Ureter (tissue), 1 donor: ENCODE measurements at places on chromosomes 11 and 22. TPM values are rescaled to one million over a fixed set of nuclear protein-coding genes. Genes with fewer than 3 reads are reported as not detected.

OR6Q1 gene
- not detected for total RNA-seq

OR51B2 gene
- not detected for total RNA-seq

LRRC74B gene
- not detected for total RNA-seq

VPS37C gene
- 30.8 TPM for total RNA-seq

XKR3 gene
- not detected for total RNA-seq

C11orf16 gene
- not detected for total RNA-seq

PDGFB gene
- 5.9 TPM for total RNA-seq

SPI1 gene
- total RNA-seq: 10.6 TPM

PPP2R5B gene
- 18.9 TPM for total RNA-seq

- DNase-seq: no peak
These were observed 20.9 kb downstream of the SOX6 start for GRCh38 chr11:16335236-16335962.

- DNase-seq: no peak
These were observed 135.5 kb downstream of the PARVA start for GRCh38 chr11:12512826-12513395.

DNA sequence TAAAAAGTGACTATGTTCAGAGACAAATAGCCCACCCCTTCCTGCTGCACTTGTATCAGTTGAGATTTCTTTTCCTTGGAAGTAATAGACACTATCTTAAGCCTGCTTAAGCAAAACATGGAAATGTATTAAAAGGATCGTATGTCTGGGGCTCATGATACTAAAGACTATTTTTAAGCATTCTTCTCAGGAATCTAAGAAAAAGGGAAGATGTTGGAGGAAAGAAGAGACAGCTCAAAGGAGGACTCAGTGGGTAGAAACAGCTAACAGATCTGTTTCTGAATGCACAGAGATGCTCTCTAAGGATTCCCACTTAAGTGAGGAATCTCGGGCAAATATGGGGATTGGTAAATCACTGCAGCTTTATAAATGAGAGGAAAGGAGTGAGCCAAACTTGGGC, 62.5 kb downstream of the FAM76B start:
- no peak for DNase-seq

GRCh38 chr22:46173152-46173551, 22.8 kb downstream of the PPARA start:
- no peak for DNase-seq

DNA sequence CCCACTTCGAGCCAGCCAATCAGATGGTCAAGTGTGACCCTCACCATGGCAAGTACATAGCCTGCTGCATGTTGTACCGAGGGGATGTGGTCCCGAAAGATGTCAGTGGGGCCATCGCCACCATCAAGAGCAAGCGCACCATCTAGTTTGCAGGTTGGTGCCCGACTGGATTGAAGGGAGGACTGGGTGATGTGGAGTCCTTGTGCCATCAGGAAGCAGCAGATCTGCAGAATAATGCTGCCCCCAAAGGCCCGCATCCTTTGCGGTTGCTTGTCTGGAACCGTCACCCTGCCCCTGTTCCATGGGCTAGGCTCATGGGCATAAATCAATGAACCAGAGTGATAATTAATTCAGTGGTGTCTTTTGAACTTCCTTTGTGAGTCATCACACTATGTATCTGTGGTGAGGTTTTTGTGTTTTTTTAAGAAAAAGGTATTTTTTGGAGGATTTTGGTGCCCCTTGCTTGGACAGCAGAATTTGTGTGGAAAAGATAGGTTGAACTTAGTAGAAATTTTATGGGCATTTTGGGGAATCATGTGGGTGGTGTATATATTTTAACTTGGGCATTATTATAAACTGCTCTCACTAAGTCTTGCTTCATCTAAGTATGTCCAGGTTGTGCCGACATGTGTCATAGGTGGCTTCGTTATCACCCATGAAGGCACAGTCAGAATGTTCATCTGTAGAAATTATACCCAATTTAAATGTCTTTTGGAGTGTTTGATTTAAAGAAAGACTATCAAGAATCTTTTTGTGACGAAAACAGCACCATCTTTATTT, 22.3 kb downstream of the LRRC74B start:
- DNase-seq: no peak

GRCh38 chr11:7577291-7578190, 63.7 kb downstream of the PPFIBP2 start:
- DNase-seq: no peak

- DNase-seq: no peak
These were observed 678.7 kb downstream of the BRD1 start for GRCh38 chr22:49148895-49149418.

DNA sequence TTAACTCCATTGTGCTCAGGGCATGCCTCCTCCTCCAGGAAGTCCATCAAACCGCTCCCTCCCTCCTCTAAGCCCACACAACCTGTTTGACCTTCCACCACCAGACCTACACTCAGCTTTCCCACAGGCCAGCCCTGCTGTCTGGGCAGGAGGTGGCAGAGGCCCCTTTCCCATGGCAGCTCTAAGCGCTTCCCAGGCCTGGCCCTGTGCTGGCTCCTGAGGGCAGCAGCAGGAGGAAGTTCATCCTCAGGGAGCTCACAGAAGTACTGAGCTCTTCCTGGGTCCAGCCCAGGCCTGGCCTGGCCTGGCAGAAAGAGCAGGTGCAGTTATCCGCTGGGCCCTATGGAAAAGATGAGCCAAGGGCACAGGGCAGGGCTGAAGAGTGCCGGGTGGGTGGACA, 31.4 kb downstream of the ARAP1 start:
- DNase-seq: no peak

- no peak for DNase-seq
These were observed 16.2 kb upstream of the BCR start for GRCh38 chr22:23164091-23164490.

DNA sequence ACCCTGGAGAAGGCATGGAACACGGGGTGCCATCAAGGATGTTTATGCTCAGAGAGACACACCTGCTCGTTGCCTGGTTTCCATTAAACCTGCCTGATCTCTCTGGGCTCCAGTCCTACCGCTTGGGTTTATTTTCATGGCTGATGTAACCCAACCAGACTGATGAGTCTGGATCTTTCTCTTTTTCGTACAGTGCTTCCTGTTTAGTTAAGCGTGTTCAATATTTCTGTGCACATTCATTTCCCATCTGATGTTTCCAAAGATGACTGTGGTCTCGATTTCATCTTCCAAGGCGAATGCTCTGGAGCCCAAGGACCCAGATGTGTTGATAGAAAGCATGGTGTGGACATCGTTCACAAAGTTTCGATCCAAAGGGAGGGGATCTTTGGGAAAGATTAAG, 84.3 kb downstream of the SNX19 start:
- DNase-seq: no peak

DNA sequence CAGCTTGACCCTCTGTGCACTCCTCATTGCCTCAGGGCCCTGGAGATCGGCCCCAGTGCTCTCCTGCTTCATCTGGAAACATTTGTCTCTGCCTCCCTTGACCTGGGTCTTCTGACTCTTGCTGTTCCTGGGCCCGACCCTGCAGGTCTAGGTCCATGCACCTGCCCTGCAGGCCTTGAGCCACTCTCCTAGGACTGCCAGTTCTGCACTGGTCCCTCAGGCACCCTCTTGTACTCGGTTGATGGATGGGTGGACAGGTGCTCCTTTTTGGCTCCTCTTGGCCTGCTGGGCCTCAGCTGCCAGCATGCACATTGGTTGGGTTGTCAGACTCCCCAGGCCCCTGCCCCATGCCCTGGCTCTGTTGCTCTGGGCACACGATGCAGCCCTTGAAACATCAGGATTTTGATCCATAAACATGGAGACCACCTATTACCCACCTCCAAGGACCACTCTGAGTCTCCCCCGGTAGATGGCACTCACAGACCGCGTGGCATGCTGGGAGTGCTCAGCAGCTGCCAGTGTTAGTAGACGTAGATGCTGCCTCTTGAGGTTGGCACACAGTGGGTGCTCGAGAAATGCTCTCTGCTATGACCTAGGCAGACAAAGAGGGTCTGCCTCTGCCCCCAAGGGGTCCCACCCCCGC, 20.2 kb upstream of the ACR start:
- no peak for DNase-seq

DNA sequence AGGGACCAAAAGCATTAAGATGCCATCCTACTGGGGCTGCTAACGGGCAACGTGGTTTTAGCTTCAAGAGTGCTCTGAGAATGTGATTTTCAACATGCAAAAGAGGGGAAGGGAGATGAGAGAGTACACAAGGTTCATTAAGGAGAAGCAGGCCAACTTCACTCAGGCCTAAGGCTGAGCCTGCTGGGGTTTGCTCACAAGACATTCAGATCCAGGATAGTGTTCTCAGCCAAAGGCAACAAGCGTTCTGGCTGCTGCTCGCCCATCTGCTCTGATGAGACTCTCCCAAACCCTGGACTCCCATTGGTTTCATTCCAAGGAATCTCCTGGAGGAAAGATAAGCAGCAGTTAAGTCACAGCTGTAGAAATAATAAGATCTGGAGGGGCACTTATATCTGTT, 23.6 kb upstream of the UPB1 start:
- peak; percentile 76 for DNase-seq

DNA sequence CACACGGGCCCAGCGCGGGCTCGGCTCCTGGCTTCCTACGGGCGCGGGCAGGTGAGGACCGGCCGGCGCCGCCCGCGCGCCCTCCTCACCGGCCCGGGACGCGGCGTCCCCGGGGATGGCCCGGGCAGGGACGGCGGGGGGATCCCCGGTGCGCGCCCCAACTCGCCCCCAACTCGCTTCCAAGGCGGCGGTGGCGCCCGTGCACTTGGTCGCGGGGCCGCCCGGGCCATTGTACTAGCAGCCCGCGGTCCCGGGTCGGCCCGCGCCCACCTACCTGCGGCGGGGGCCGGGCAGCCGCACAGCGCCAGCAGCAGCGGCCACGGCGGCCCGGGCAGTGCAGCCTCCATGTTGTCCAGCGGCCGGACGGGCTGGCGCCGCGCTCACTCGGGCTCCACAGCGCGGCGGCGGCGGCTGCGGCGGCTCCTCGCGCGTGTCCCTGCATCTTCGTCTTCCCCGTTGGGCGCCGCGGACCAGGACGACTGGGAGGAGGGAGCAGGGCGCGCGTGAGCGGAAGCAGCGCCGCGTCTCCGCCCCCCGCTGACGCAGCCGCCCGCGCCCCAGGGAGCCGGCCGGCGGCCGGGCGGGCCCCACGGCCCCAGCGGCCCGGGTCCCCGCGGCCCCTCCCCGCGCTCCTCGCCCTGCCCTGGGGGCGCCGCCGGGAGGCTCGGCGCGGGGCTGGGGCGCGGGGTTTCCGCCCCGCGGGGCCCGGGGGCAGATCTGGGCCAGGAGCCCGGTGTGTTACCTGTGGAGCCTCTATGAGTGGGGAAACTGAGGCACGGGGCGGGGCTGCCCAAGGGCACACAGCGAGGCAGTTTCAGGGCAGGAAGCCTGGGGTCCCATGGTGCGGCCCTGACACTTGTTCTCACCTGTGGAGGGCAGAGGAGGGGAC, 159.3 kb upstream of the GRK3 start:
- peak; percentile 77 for DNase-seq

DNA sequence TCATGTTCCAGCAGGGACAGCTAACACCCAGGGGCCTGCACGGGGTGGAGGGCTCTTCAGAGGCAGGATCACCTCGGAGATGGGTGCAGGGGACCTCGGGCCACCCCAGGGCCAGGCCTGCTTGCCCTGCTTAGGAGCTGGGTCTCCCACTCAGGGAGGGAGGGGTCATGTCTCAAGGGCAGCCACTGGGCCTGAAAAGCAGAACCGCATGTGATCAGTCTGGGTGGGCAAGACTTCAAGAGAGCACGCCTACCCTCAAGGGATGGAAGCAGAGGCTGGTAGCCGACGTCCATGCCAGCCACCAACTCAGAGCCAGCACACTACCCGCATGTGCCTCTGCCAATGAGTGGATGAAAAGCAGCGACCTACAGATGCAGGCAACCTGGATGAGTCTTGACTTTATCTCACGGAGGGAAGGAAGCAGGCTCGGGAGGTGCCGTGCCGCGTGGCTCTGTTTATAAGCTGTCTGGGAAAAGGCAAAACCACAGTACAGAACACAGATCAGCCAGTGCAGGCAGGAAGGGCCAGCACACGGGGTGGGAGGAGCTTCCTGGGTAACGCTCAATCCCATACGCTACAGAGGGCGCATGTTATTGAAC, 16.0 kb downstream of the TBX1 start:
- no peak for DNase-seq

- DNase-seq: no peak
These were observed 197.1 kb downstream of the ETS1 start for GRCh38 chr11:128390246-128390645.

- DNase-seq: no peak
These were observed 1.0 kb upstream of the C11orf86 start for GRCh38 chr11:66973956-66974580.

DNA sequence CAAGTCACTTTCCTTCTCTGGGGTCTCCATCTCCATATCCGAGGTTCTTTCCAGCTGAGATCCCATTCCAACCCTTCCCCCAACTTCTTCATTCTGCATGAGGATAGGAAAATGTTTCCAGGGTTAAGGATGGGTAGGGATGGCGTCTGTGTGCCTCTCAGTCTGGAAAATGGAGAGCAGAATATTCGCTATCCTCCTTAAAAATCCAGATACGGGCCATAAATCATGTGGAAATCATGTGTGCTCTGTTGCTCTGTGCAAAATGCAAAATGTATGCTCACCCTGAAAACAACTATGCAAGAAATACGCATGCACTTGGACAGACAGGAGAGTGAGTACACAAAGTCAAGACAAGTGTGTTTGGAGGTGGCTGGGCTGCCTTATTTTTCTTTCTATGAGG, 3.2 kb downstream of the CREB3L1 start:
- DNase-seq: no peak

GRCh38 chr22:17085277-17086181, 729 bp downstream of the IL17RA start:
- DNase-seq: peak; percentile 44

DNA sequence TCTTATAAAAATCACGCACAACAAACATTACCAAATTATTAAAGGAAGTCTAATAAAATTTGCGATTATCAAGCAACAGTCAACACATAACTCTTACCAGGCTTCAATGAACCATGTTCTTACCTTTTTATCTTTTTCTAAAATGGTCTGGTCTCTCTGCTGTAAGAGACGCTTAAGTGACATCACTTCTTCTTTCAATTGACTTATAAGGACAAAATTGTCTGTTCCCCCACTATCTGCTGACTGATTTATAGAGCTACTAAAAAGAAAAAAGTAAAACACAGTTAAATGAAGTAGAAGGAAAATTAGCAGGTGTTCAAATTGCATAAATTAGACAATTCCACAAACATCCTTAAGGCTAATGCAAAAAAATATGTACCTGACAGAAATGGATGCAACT, 10.9 kb downstream of the FAM76B start:
- DNase-seq: no peak

GRCh38 chr11:70532066-70532440, 133.7 kb downstream of the CTTN start:
- no peak for DNase-seq

GRCh38 chr11:57763568-57763967, 2.0 kb downstream of the CTNND1 start:
- no peak for DNase-seq
